HFFc6 (cell line): ENCODE measurements at places on chromosomes 12 and 14.

GRCh38 chr14:74349757-74350156, 1.5 kb downstream of the VRTN start:
- no peak for DNase-seq

DNA sequence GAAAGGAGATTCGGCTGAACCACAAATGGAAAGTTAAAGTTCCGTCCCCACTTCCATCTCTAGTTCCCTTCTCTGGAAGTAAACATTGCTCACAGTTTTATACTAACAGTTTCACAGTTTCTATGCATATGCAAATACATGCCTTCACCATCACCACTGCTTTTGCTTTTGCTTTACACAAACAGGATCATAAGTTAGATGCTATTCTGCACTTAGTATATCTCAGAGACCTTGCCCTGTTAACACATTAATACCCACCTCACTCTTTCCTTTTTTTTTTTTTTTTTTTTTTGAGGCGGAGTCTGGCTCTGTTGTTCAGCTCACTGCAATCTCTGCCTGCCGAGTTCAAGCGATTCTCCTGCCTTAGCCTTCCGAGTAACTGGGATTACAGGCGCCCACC, 890 bp downstream of the TEP1 start:
- DNase-seq, result no peak

GRCh38 chr12:102475355-102475754, 5.0 kb downstream of the IGF1 start:
- DNase-seq, result no peak

- no peak for DNase-seq
Observed at GRCh38 chr12:96786791-96787190, 120.3 kb upstream of the NEDD1 start.

DNA sequence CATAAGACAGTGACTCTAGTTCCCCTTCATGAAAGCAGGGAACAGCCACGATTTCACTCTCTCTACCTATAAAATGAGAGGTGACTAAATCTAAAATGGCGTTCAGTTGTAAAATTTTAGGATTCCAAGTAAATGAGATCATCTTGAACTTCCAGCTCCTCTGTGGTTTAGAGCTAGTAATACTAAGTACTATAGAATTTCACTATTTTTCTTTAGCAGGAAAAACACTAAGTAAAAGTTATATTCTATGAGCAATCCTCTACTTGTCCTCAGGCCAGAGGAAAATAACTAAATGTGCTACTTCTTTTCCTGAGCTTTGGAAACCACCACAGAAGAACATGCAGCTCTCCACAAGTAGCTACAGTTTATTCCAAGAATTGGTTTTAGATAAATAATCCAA, 55.6 kb downstream of the NIN start:
- DNase-seq, result peak; percentile 92

DNA sequence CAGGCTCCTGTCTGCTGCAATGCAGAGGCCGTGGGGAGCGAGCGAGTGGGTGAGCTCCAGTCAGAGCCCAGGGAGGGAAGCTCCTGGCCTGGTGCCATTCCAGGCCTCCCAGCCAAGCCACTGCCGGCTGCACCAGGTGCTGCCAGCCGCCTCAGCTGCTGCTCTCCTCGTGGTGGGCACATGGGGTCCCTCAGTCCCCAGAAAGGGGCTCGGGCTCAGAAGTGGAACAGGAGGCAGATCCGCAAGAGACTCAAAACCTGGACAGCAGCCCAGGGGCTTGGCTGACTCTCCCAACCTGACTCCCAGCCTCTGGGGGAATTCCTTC, 2.4 kb downstream of the ABCB9 start:
- DNase-seq, result no peak

DNA sequence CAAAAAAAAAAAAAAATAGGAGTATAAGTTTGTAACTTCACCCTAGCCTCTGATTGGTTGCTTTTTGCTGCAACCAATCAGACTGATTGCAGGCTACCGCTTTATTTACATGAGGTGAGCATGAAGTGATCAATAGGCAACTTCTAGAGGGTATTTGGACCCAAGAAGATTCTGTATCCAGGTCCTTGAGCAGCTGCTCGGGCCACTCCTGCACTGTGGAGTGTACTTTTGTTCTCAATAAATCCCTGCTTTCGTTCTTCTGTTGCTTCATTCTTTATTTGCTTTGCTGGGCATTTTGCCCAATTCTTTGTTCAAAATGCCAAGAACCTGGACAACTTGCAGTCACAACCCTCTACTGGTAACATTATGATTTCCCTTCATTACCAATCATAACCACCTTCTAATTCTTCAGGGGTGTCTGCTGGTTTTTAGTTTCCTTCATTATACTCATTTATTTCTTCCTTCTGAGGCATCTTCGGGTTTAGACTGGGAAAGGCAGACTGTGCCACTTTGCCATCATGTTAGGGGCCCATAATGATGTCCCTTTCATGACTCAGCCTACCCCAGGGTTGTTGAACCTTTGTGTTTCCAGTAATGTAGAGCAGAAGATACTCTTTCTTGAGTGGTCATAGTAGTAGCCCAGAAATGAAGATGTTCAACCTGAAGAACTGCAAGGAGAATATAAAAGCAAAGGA, 43.4 kb upstream of the LIMA1 start:
- DNase-seq, result peak; percentile 19

DNA sequence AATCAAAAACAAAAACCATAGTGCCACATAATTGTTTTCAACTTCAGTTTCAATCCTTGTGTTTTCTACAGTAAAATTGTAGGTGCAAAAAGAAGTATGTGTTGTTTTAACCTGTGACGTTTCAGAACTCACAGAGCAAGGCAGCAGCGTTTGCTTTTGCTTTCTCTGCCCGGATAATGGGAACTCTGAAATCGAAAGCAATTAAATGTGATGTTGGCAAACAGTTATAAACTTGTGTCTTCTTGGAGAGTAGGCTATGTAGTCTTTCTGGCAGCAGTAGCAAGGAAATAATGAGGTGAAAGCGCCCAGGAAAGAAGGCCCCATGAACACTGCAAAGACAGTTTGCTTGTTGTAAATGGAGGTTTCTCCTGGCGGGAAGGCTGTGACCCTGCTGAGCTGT, 39.1 kb downstream of the FNTB start:
- DNase-seq, result no peak

DNA sequence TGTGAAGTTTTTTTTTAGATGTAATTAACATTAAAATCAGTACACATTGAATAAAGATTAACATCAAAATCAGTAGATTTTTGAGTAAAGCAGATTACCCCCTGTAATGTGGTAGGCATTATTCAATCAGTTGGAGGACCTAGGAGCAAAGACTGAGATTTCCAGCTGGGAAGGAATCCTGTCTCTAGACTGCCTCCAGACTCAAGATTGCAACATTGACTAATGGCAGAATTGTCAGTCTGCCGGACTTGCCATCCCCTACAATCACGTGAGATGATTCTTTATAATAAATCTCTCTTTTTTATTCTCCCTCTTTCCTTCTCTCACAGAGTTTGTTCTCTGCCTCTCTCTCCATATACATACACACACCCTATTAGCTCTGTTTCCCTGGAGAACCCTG, 51.4 kb upstream of the SLC6A15 start:
- DNase-seq, result no peak

- no peak for DNase-seq
Observed at GRCh38 chr14:88323086-88323522, at the start of gene KCNK10. Gene KCNK10, minus strand, starts transcription at chr14:88323269. Its CDS starts 471 bp downstream, at chr14:88322798.

GRCh38 chr12:11767029-11767724, 117.7 kb downstream of the ETV6 start:
- DNase-seq, result no peak

GRCh38 chr14:72737560-72737943, 156.3 kb downstream of the DPF3 start:
- peak; percentile 18 for DNase-seq

- no peak for DNase-seq
Observed at GRCh38 chr12:39301422-39301821, 141.5 kb downstream of the KIF21A start.

- no peak for DNase-seq
Observed at GRCh38 chr14:68559949-68560348, 232.9 kb downstream of the ZFP36L1 start.

DNA sequence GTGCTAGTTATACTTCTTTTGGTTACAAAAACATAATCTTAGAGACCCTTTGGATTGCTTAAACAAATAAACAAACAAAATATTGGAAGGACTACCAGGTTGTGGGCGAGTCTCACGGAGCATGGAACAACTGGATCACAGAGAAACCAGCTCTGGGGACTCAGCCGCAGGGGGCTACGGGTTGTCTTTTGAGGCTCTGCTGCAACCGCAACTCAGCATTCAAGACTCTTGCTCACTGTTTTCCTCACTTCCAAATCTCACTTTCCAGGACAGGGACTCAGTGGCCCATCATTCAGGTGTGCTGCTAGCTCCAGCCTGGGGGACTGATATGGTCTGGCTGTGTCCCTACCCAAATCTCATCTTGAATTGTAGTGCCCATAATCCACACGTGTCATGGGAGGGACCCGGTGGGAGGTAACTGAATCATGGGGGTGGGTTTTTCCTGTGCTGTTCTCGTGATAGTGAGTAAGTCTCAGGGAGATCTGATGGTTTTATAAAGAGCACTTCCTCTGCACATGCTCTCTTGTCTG, 14.0 kb upstream of the SERPINA4 start:
- DNase-seq, result no peak

DNA sequence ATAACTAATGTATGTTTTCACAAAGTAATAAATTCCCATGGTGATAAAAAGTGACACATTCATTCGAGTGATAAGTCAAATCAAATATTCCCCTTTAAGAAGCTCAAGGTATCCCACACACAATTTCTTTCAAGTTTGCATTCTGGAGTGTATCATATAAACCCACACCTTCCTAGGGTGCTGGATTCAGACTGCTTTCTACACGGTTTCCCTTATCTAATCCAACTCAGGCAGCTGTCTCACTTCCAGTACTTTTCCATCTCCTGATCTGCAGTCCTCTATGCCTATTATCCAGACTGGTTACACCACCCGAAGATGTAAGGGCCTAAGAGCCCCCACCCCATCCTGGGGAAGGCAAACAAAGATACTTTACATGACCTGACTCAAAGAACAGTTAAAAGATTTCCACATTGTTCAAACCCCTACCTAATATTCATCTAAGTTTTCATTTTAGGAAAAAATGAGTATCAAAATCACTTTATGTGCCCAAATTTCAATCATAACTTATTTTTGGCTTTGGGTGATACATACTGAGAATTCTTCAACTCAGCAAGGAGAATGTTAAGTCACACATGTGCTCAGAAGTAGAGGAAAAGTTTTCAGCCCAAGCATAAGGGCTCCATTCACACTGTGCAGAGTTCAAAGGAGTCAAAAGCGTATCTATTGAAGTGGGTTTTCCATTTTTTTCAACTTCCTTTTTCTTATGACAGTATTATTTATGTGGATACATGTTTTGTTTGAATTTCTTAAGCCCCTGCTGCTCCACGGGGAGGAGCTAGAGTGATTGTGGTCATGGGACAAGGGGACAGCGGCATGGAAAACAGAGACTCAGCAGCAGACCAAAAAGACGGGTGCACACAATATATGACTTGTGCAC, 41.8 kb downstream of the CORO1C start:
- DNase-seq, result no peak

DNA sequence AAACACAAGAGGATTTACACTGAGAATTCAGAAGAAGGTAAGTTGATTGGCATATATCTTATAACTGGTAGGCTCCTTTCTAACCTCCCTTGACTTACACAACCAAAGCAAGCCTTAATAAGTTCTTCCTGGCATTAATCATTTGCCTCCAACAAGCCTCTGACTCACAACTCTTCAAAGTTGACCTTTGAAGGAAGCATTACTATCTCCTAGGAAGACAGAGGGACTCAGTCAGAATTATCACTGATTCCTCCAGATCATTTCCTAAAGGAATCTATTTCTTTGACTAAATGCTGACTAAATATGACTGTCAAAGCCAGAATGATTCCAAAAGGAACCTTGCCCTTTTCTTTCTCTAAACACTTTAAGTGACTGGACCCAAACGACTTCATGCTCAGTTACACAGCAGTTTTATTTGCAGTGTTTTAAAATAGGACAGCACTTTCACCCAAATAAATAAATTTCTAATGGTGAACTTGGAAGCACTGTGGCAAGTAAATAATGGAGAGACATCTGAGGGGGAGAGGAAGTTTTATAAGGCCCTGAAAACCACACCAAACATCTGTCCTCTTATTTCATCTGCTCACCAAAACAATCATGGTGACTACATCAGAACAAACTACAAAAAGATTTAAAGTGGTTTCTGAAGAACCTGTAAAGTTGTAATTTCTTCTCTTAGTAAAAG, 128.2 kb downstream of the KLHL28 start:
- peak; percentile 1 for DNase-seq

GRCh38 chr14:39680777-39681176, 248.5 kb upstream of the FBXO33 start:
- DNase-seq, result no peak

GRCh38 chr12:111767362-111768158, 827 bp downstream of the ALDH2 start:
- DNase-seq, result peak; percentile 20

DNA sequence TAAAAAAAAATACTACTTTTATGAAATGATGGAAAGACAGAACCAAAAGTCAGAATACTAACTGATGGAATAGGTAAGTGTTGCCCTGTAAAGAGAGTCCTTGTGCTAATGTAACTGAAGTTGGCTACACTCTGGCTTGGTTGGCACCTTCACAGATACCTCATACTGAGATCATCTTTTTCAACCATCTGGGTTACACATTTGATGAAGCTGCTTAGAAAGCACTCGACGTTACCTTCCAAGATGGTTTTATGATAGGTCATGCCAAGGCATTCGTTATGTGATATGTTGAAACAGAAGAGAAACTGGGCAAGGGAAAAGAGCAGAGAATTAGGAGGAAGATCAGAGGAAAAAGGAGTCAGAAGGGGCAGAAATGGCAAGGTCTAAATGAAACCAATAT, 203.8 kb downstream of the ADAMTS20 start:
- no peak for DNase-seq

- peak; percentile 98 for DNase-seq
Observed at GRCh38 chr14:23078692-23079116, 16.2 kb downstream of the ACIN1 start.

DNA sequence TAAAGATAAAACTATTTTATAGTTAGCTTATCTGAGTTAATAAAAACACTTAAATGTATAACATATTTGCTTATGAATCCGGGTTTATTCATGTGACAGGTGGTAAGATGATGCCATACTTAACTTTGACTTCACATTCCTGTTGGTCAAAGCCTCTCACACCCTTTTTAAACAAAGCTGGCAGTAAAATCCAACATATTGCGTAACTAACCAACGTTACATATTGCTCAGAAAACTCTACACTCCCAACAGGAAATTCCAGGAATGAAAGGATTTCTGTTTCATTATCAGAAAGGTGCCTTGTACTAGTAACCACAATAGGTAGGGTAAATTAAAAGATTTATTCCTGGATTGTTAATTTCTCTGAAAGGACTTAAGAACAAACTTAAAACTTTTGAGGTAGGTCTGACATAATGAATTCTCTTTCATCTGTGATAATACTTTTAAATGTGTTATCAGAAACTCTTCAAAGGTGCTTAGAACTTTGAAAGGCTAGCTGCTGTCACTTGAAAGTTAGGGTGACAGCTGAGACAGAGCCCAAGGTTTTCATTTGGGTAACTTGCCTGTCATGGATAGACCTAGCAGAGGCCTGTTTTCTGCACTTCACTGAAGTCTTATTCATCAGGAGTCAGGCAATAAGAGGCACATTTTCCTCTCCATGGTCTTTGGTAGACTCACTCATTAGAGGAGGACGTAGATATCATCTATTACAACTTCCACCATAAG, 23.8 kb upstream of the CATSPERB start:
- DNase-seq, result no peak

GRCh38 chr14:68098834-68099233, 279.3 kb downstream of the RAD51B start:
- DNase-seq, result no peak
